CD4-positive, alpha-beta T cell (primary cell): ENCODE measurements at places on chromosomes 6 and 20. TPM values are rescaled to one million over a fixed set of nuclear protein-coding genes. Genes with fewer than 3 reads are reported as not detected.

LHFPL5 gene
- total RNA-seq = not detected

NHLRC1 gene
- not detected for total RNA-seq

ROS1 gene
- total RNA-seq = not detected

DNA sequence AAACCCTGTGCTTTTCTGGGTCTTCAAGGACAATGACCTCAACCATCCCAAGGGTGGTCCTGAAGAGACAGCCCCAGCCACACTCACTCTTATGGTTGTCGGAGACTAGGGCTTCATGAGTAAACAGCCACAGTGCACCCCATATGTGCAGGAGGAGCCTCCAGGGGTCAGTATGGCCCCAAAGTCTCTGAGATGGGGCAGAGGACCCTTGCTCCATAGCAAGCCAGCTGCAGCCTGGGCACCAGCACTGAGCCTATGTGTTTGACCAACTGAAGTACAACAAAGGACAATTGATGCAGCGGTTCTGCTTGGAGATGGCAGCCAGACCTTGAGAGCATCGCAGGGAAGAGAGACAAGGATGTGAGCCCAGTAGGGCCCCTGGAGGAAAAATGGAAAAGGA is 112.2 kb downstream of the LRFN2 start:
- no peak for DNase-seq

- DNase-seq = no peak
Observed at GRCh38 chr6:155894758-155895157, 439.1 kb upstream of the NOX3 start.

DNA sequence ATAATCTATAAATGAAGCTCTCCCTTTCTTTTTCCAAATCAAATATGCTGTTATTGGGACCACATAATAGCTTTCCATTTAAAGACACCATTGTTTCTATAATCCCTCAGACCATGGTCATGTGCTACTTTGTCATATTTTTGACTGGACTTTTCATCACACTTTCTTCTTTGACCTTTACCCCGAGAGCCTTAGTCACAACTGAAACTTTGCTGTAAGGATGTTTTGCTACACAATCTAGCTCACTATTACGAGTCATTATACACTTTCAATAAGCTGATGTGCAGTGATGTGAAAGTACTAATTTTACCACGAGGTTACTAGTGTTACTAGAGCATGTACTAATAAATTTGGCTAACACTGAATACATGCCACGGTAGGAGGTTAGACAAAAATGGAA is 367.2 kb upstream of the RUNX2 start:
- no peak for DNase-seq

- DNase-seq = no peak
Observed at GRCh38 chr20:59813948-59814839, 119.2 kb downstream of the SYCP2 start.

- no peak for DNase-seq
Observed at GRCh38 chr6:125480571-125480970, 178.8 kb upstream of the HDDC2 start.

- DNase-seq = no peak
Observed at GRCh38 chr20:35947907-35948306, 6.4 kb downstream of the SCAND1 start.
